ENCODE measurements at places on chromosomes 11 and 22. TPM values are rescaled to one million over a fixed set of nuclear protein-coding genes. Genes with fewer than 3 reads are reported as not detected.

GRCh38 chr11:131767421-131767820 lies 397.0 kb downstream of the NTM start:
- DNase-seq: no peak

- DNase-seq: no peak
These were observed 39.4 kb downstream of the TMEM45B start for GRCh38 chr11:129855086-129855485.

DNA sequence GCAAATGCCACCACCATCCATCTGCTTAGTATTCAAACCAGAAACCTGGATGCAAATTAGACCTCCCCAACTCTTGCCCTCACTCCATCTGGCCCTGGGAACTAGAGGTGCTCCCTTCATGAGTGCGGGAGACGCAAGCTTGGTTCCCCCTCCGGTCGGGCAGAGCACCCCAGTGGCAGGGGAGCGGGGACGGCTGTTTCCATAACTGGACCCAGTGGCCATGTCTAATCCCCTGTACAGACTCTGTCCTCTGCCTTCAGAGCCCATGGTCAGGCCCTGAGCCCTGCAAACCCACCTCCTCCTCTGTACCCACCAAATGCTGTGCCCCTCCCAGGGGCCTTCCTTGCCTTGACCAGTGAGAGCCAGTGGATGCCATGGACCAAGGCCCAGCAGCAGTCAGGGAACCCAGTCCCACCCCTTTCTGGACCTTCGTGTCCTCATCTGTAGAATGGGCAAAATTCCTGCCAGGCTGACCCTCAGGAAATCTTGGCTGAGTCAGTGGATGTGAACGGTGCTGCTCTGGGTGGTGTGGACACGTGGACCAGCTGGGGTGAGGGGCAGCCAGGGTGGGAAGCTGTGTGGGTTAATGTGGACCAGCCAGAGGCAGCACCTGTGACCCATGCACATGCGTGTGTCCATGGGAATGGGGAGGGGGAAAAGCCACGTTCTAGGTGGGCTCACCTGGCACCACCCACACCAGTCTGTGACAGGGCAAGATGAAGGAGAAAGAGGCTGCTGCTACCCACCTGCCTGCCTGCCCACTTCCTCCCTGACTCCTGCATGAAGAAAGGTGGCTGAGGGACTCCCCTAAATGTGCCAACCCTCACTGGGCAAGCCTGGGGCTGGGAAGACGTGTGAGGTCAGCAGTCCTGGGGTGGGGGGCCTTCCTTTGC lies 72.8 kb downstream of the LRRC32 start:
- peak; percentile 3 for DNase-seq

DNA sequence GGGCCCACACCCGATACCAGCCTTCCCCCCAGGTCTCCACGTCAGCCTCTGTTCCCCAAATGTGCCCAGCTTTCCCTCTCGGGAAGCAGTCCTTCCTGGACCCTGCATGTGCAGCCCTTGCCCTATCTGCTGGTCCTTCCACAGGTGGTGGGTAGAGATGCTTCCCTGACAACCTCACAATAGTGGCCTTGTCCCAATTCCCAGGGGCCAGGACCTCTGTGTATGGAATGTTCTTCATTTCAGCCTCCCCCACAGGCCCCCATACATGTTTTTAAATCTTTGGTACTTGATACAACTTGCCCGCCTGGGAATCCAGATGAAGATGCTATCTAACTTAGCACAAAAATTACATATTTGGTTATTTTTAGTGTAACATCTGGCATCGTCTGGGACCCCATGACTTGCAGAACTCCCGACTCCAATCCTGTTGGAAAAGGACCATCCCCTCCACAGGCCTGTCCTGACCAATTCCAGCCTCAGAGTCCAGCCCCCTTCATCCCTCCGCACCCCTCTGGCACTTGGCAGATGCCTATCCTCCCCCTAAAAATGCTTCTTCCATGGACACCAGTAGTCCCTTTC lies 39.5 kb downstream of the ANO1 start:
- peak; percentile 12 for DNase-seq

GRCh38 chr22:49270595-49271368 lies 556.9 kb downstream of the BRD1 start:
- no peak for DNase-seq

The NPTXR gene
- 19.6 TPM for total RNA-seq

Data from heart right ventricle (tissue), 16 donors.